Mucosa of descending colon (tissue), 3 donors: ENCODE measurements at places on chromosomes 12 and 14.

DNA sequence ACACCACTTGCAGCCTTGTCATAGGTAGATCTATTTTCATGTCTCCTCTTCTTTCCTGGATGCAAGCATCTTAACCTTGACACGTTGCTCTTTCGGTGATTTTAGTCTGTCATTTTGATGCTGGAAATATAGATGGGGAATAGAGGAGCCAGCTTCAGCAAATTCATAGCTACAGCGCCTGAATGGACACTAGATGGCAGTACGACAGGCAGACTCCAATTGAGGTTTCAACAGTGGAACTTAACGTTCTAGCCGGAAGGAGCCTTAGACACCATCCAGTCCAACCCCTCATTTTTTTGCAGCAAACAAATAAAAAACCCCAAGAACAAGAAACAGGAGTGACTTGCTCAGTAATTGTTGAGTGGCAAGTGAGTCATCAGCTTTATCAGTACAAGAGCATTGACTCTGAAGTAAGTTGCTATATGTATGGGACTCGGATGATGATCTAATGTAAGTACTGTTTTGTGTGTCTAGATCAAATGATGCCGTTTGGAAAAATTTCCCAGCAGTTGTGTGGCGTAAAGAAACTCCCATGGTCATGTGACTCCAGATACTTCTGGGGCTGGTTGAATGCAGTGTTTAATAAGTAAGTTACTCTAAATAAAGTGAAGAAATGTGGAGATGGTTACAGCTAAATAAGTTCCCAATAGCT, 9.0 kb downstream of the DMAC2L start:
- no peak for DNase-seq

GRCh38 chr12:50918584-50919316, 33.6 kb upstream of the HIGD1C start:
- no peak for DNase-seq

DNA sequence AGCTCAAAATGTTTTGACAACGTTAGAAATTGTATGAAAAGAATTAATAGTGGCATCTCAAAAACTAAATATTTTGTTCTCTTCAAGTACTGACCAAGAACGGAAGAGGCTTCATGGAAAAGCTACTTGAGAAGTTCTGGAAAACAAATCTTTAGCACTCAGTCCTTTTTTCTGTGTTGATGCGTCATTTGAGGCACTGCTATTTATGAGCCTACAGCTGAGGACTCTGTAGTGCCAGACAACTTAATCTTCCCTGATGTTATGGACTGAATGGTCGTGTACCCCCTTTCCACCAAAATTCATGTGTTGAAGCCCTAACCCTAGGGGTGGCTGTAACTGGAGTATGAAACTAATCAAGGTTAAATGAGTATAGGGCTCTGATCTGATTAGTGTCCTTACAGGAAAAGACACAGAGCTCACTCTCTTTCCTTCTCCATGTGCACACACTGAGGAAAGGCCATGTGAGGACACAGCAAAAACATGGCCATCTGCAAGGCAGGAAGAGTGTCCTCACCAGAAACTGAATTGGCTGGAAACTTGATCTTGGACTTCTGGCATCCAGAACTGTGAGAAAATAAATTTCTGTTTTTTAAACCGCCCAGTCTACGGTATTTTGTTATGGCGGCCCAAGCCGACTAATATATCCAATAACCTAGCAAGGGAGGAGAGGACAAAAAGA, 337.0 kb upstream of the CLEC14A start:
- no peak for DNase-seq

GRCh38 chr12:65510584-65511050, 232.1 kb downstream of the MSRB3 start:
- peak; percentile 33 for DNase-seq

DNA sequence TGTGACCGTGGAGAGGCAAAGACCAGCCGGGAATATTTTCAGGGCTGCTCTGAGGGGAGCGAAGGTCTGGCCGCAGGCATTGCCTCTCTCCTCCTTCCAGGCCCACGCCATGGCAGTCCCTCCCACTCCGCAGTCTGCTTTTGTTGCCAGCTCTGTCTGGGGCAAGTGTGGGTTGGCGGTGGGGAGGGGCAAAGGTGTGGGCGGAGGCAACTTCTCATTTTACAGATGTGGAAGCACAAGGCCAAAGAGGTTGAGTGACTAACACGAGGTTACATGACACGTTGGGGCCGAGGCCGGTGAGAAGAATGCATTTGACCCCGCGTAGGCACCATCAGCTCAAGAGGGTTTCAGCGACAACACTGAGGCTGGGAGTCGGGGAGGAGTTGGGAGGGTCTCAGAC, 6.1 kb upstream of the FAIM2 start:
- DNase-seq, result no peak

DNA sequence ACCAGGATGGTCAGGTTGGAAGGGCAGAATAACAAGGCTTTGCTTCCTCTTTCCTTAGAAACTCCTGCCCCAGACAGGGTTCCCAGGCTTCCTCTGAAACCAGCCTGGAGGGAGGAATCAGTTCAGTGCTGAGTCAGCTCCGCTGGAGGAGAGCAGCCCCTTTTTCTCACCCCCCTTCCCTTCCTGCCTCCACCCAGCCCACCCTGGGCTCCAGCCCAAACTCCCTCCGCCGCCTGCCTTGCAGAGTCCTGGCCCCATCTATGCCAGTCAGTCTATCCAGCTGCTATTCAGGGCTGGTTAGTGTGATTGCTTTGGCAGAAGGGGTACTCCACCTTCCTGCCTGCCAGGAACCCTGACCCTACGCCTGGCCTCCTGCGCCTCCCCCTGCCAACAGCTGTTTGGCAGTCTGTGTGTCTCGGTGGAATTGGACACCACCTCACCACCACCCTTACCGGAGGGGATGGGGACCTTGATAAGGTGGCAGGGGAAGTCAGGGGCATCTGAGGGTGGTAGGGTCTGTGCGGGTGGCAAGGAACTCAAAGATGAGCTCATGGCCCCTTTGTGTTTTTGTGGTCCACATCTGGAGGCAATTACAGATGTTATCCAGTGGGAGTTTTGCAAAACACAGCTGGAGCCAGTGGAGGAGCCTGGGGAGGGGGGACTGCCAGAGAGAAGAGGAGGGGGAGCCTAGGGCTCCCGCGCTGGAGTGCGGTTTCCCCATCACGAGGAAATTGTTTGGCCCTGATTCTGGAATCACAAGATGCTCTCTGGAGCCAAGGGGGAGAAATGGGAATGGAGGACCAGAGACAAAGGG, 12.2 kb downstream of the MMP14 start:
- peak; percentile 76 for DNase-seq

GRCh38 chr12:94263011-94263811, 114.8 kb downstream of the PLXNC1 start:
- DNase-seq, result no peak

DNA sequence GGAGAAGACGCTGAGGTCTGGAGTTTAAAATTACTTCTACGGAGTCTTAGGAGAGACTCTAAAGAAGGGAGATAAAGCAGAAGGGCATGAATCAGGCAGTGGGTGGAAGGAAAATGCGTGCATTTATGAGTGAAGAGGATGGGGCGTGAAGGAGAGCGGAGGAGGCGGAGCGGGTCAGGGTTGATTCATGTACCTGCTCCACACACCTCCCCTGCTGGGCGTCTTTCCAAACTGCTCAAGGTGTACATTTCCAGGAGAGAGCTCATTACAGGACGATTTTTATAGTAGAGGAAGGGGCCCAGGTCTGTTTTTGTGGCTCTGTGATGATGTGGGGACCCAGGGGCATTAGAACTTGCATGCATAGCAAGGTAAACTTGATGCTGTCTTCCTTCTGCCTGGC, 65.0 kb upstream of the ASPG start:
- no peak for DNase-seq

GRCh38 chr12:98126637-98127335, 388.6 kb upstream of the TMPO start:
- DNase-seq, result no peak

- no peak for DNase-seq
Measured at GRCh38 chr12:23169696-23170013, 544.7 kb downstream of the ETNK1 start.

GRCh38 chr14:87343652-87344051, 649.3 kb downstream of the GALC start:
- DNase-seq, result no peak

- peak; percentile 16 for DNase-seq
Measured at GRCh38 chr14:51547260-51547659, 104.5 kb upstream of the FRMD6 start.

DNA sequence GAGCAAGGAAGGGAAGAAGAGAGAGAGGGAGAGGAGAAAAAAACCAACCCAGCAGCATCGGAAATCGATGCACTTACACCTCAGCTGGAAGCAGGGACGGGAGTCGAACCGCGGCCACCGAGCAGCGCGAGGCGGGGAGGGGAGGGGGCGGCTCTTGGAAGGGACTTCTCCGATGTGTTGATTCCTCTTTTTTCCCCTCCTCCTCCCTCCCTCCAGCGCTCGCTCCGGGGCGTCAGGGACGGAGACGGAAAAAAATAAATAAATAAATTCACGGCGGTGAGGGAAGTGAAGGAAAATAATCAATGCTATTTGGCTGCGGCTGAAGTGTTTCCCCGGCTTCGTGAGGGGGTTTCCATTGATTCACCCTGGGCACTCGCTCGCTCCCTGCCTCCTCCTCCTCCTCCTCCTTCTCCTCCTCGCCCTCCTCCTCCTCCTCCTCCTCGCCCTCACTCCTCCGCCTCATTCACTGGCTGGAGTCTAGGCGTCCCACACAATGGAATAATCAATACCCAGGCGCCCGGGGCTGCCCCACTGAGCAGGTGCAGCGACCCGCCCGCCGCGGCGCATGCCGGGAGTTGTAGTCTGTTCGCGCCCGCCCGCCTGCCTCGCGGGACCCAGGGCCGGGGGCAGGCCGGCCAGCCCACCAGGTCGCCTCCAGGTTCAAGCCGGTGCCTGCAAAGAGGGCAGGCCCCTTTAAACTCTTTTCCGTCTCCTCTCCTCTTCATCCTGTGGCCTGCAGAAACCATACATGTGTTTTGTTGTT, at the start of gene ZFHX2:
ZFHX2 (minus strand) TSS at position 500 of the 763 bp plus-strand sequence. CDS start 16,440 bp downstream, outside the sequence.
- peak; percentile 91 for DNase-seq

- peak; percentile 66 for DNase-seq
Measured at GRCh38 chr14:103186909-103187586, 63.8 kb downstream of the TNFAIP2 start.

- DNase-seq, result no peak
Measured at GRCh38 chr14:72613975-72614319, 280.0 kb downstream of the DPF3 start.

- DNase-seq, result no peak
Measured at GRCh38 chr14:33347796-33348195, 409.1 kb downstream of the NPAS3 start.
